Activated CD8-positive, alpha-beta memory T cell treated with anti-CD3 and anti-CD28 coated beads for 1 hour (primary cell): ENCODE measurements at places on chromosomes 3 and 15.

GRCh38 chr3:146035366-146035765 is 125.6 kb downstream of the PLOD2 start:
- no peak for DNase-seq

GRCh38 chr3:124890573-124891190 is 3.5 kb upstream of the ITGB5 start:
- no peak for DNase-seq

DNA sequence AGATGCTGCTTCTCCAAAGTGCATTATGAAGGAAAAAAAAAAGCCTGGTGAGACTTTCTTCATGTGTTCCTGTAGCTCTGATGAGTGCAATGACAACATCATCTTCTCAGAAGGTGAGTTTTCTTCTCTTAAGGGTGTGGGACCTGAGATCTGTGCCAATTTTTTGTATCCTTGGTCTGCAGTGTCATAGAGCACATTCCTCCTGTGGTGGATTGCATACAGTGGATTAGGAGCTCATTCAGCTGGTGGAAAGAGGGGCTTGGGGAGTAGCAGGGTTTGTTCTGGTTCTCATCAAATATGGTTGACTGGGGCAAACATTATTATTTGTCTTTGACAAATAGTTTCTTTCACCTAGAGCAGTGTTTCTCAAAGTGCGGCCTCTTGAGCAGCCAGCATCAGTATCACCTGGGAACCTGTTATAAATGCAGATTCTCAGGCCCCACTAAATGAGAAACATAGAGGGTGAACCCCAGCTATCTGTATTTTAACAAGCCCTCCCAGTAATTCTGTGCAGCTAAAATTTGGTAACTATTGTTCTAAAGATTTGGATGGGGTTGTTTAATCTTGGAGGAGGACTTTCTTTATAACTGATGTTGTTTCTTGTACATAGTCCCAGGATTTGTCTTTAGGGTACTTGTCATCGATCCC is 44.1 kb downstream of the TGFBR2 start:
- no peak for DNase-seq

DNA sequence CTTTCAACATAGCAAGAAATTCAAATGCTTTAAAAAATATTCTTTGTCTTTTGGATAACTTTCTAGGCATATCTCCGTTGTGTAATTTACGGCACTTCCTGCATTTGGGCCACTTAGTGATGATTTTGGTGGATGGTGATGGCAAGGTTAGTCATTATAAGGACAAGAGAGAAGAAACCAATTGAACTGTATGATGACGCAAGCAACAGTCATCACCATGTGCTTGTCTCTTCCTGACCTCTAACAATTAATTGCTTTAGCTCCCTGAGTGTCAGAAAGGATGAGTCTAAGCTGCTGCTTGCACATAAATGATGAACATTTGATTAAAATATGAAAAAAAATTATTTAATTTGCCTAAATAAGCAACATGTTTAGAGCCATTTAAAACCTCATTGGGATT is 11.3 kb upstream of the P2RY12 start:
- DNase-seq, result no peak

DNA sequence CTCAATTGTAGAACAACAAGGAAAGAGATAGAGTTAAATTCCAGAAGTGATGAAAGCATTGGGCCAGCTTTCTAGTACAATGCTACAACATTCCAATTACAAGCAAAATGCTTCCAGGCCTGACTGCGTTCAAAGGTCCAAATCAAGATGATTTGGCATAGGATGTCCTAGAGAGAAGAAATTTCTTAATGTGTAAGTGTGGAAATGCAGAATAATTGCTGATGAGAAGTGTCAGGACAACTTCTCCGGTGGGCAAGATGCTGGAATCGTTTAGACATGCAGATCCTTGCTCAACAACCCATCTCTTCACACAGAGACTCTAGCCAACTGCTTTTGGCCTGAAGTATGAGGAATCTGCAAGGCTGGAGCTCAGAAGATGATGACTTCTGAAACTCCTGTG is 71.1 kb upstream of the PDZRN3 start:
- DNase-seq, result no peak

- no peak for DNase-seq
Measured at GRCh38 chr3:154085799-154086198, 35.4 kb upstream of the ARHGEF26 start.

DNA sequence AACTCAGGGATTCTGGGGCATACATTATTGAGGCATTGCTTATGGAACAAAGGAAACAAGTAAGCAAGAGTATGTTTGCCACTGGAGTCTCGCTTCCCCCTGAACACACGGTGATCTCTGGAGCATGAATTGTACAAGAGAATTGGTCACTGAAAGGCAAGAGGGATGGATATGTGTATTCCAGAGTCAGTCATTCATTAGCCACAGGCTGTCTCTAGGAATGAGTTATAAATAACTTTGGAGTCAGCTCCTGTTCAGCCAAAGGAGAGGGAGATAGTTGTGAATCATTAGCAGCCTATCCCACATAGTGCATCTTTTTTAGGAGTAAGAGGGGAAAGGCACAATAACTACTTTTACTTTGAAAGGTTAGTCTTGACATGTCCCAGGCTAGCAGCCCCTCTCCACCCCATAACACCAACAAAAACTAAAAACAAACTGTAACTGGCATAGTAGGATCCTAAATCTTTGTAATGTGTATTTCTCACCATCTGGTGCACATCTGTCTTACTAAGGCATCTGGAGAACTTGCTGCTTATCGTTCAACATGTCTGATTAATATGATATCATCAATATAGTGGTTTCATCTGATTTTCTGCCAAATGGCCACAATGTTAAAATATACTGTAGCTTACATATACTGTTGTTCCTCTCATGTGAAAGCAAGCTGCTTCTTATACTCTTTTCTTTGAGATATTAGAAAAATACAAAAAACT is 462.2 kb downstream of the GRM7 start:
- no peak for DNase-seq

- DNase-seq, result no peak
Measured at GRCh38 chr3:107641572-107642307, 119.0 kb downstream of the BBX start.

DNA sequence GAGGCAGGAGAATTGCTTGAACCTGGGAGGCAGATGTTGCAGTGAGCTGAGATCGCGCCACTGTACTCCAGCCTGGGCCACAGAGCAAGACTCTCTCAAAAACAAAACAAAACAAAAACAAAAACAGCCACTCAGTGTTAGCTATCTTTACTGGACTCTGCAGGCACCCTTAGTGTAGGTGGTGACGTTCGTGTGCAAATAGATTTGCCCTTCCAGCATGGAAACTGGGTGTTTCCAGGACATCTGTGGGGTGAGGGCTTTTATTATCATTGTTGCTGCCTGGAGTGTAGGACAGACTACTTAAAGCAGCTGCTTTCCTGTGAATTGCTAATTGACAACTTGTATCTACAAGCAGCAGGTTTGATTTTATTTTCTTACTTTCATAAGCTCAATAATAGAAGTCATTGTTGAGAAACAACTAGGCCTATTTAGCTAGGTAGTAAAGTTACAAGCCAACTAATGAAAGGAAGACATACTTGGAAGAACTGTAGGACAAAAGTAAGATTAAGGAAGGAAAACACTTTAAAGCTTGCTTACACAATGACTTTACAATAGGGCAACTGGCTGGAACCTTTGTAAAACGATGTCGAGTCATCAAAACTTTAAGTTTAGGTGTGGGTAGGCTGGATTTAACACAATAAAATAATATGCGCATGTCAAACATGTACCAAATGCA is 25.4 kb upstream of the SPPL2A start:
- no peak for DNase-seq

DNA sequence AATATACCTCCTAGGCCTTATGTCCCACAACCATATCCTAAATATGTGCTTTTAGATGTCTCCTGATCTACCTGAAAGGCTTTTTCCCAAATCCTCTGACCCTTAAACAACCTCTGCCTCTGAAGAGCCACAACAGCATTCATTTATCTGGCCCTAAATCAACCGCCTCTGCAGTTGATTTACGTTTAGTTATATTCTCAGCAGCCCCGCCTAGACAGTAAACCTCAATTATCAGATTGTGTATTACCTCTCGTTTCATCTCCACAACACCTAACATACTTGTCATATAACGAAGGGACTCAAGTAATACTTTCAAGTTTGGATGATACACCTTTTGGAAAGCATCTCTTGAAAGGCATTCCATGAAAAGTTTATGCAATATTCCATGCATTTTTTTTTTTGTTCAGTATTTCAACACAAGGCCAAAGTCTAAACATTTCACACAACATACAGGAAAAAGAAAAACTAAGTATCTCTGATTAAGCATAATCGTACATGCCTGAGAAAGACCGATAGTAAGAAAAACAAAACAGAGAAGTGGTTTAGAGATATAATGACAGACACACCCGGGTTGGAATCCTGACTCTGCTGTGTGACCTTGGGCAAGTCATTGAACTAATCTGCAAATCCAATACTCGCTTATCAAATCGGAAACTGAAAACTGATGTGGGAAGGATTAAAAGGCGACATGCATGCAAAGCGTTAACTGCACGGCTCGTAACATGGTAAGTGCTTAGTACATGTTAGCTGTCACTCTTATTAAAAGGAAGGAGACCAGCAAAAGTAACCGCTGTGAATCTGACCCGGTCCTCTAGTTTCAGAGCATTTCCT is 778 bp downstream of the CRBN start:
- no peak for DNase-seq

DNA sequence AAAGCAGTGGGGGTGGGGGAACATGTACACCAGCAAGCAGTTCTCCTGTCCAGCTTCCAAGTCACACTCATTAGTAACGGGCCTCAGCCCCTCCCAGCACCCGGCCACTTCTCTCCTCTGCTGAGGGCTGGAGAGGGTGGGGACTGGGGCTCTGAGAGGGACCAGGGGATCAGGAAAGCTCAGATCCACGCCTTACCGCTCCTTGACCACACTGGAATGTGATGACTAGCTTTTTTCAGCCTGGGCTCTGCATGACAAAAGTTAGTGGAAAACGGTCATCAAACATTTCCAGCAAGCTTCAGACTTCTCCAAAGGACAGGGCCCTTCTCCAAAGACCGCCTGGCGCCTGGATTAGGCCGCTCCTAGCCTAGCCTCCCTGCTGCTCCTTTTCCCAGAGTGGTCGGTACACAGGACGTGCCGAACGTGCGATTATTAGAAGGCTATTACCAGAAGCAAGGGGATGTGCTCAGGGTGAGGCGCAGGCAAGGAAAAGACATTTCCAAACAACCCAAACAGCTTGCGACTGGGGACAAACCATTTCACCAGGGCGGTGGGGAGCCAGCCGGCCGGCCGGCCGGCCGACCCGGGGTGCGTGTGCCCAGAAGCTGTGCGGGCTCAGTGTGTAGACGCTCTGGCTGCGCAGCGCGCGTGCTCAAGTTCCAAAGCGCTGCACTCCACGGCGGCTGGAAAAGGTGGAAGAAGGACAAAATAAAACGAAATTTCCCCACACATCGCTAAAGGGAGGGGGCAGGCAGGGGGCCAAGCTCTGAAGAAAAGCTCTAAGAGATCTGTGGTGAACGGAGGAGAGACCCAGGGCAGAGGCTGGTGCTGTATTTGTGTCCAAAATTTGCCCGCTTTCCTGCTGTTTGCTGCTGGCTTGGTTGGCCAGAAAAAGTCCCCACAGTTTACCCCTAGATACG is 51.0 kb upstream of the SSR3 start:
- DNase-seq, result no peak

- no peak for DNase-seq
Measured at GRCh38 chr3:30764891-30765290, 129.6 kb downstream of the GADL1 start.

DNA sequence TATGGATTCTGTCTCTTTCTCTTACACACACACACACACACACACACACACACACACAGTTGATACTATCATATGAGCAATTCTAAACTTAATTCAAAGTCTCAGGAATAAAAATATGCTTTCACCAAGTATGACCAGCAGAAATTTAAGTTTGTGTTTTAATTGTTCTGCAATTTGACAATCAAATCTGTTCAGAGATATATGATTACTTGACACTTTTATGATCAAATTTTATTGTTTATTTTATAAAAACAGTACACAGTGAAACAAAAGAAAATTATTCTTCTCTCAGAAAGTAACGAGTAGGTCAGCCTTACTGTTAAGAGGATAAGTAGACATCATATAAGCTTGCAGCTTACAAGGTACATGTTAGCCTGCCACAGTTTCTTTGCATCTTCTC is 114.3 kb downstream of the NEK10 start:
- no peak for DNase-seq
